ENCODE measurements at places on chromosomes 1 and 21.

- no peak for DNase-seq
Measured at GRCh38 chr1:1034439-1034781, 14.5 kb downstream of the AGRN start.

GRCh38 chr1:159144571-159144970, 26.8 kb upstream of the CADM3 start:
- no peak for DNase-seq

DNA sequence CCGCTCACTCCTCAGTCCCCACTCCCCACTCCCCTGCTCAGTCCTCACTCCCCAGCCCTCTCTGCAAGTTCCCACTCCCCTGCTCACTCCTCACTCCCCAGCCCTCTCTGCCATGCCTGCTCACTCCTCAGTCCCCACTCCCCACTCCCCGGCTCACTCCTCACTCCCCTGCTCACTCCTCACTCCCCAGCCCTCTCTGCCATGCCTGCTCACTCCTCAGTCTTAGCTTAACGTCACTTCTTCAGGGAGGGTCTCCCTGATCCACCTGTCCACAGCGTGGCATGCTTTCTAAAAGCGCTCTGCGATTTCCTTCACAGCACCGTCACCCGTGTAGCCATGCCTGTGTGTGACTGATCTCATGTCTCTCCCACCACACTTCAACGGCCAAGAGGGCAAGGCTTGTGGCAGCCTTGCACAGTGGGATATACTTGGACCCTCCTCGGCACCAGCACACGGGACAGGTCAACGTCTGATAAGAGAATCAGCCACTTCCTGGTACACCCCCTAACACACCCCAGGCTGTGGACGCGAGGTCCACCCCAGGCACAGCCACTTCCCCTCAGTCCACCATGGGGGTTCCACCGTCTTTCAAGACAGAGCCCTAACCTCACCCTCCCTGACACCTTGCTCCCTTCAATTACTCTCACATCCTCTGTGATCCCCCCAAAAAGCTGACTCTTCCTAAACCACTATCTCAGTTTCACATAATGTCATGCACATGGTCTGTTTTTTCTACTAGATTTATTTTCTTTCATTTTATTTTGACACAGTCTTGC, 14.0 kb downstream of the PRDM15 start:
- DNase-seq: no peak

DNA sequence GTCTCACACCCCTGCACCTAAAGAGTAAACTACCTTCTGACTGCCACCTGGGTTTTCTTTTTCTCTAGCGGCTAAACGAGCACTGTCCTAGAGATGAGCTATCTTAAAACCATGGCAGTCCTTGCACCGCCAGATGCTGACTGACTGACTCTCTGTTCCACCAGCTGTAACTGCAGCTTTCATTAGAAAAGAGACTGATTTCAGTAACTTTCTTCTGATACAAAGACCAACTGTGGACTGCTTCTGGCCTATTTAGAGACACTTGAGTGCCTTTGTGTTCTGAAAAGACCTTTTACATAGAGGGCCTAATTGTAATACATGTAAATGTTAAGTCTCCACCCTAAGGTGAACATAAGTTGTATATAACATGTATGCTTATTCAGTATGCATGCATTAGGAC, 152.5 kb downstream of the DISC1 start:
- no peak for DNase-seq

- no peak for DNase-seq
Measured at GRCh38 chr21:38379147-38379546, 119.1 kb downstream of the ERG start.

- no peak for DNase-seq
Measured at GRCh38 chr1:195415584-195415983, 1192.7 kb downstream of the KCNT2 start.

DNA sequence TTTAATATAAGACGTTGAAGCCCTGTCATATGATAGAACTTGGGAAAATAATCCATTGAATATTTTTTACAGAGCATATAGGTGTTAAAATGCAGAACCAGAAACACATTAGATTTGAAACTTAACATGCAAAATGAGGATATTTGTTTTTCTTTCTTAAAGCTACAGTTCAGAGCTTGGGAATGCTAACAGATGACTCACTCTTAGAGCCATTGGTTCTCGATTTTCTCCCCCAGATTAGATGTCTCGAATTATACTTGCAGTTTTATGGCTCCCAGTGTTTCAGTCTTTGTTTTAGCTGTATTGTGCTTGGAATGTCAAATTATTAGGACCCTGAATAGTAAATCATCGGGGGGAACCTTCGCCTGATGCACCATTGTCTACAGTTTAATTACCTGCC, 575.7 kb upstream of the ZP4 start:
- DNase-seq: no peak

Measured in HS-5 (cell line).